Mucosa of gallbladder (tissue), 1 donor: ENCODE measurements at places on chromosomes 4 and X. TPM values are rescaled to one million over a fixed set of nuclear protein-coding genes. Genes with fewer than 3 reads are reported as not detected.

MAGEA4 gene
- total RNA-seq, result not detected

NHS gene
- total RNA-seq, result 5.6 TPM

MAGEB1 gene
- total RNA-seq, result not detected

KLHL4 gene
- total RNA-seq, result 1.9 TPM

- peak; percentile 93 for DNase-seq
Measured at GRCh38 chr4:139554893-139555704, 920 bp downstream of the SETD7 start.

DNA sequence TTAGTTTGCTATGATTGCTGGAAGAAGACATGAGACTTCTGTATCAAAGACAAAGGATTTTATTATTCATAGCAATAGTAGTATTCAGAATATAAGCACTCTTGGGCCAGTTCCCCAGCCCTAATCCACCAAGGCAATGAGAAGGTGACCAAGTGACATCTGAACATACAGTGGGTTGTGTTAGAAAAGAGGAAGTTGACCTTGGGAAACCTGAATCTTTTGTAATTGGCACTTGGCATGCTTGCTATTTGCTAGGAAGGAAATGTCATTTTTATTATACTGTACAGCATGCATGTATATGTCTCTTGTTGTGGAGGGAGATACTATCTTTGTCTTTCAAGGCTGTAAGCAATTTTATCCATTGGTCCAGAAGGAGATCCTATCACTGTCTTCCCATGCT is 216.1 kb upstream of the FAT1 start:
- no peak for DNase-seq

DNA sequence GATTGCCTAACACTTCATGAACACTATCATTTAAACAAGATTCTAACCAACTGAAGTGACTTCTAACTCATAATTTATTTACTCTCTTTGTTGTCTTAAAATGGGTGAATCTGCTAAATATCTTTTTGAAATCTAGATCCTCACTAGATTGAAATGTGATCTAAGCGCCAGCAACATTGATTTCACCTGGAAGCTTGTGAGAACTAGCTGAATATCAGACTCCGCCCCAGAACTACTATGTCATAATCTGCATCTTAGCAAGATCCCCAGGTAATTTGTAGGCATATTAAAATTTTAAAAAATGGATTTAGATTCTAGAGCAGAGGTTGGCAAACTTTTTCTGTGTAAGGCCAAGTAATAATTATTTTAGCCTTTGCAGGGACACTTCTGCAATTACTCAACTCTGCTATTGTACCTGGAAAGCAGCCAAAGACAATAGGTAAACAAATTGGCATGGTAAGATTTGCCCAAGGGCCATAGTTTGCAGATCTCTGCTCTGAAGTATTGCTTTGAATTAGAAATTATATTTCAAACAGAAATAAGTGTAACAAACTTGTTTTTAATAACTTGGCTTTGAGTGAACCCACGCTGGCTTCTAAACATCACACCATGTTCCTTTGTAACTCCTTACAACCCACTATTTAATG is 121.5 kb downstream of the REELD1 start:
- no peak for DNase-seq
